ENCODE measurements at places on chromosomes 5 and 9. TPM values are rescaled to one million over a fixed set of nuclear protein-coding genes. Genes with fewer than 3 reads are reported as not detected.

WDR55 gene
- total RNA-seq = 20.7 TPM

TMEM171 gene
- 1.2 TPM for total RNA-seq

- peaks cover 40% of the 10 kb centered on the region for H3K4me1 ChIP-seq
- DNase-seq = no peak
- H3K27ac ChIP-seq = peak overlapping the region; percentile 71
- no peaks in the 10 kb centered on the region for H3K36me3 ChIP-seq
- no peak overlapping the region for H3K4me3 ChIP-seq
- H3K27me3 ChIP-seq = no peaks in the 10 kb centered on the region
Measured at GRCh38 chr9:91210318-91210717, 151.4 kb downstream of the AUH start.

- no peak overlapping the region for H3K27ac ChIP-seq
- H3K4me3 ChIP-seq = no peak overlapping the region
- H3K36me3 ChIP-seq = no peaks in the 10 kb centered on the region
- DNase-seq = no peak
- peaks cover 83% of the 10 kb centered on the region for H3K4me1 ChIP-seq
Measured at GRCh38 chr9:134367791-134368490, 41.7 kb downstream of the RXRA start.

Data from stomach (tissue), 19 donors.